ENCODE measurements at places on chromosomes 3 and 15.

DNA sequence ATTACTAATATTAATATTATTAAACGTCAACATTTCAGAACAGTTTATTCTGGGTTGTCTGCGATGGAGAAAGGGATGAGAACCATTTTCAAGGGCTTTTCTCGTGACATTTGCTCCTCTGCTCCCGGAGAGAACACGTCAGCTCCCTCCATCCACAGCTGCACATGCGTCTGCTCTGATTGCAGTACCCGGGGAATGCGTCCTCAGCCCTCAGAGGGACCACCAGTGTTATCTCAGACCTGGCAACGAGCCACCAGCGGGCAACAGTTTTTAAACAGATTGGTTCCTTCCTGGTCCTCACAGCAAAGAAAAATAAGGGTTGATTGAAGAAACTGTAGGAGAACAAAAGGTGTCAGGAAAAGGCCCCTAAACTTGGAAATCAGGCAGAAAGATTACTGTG, 202.2 kb upstream of the ADAMTS9 start:
- DNase-seq, result peak; percentile 19

DNA sequence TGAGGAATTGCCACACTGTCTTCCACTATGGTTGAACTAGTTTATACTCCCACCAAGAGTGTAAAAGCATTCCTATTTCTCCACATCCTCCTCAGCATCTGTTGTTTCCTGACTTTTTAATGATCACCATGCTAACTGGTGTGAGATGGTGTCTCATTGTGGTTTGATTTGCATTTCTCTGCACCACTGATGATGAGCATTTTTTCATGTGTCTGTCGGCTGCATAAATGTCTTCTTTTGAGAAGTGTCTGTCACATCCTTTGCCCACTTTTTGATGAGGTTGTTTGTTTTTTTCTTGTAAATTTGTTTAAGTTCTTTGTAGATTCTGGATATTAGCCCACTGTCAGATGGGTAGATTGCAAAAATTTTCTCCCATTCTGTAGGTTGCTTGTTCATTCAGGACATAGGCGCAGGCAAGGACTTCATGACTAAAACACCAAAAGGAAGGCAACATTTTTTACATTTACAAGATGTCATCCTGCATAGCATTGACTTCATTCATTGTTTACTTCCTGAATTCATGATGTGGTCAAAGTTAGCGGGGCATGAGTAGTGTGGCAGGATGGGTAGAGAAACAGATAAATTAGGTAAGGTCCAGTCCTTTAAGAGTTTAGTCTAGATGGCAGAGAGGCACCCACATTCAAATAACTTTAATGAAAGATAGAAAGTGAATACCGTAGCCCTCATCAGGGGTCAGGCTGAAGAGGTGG, 45.1 kb upstream of the LPP start:
- no peak for DNase-seq

DNA sequence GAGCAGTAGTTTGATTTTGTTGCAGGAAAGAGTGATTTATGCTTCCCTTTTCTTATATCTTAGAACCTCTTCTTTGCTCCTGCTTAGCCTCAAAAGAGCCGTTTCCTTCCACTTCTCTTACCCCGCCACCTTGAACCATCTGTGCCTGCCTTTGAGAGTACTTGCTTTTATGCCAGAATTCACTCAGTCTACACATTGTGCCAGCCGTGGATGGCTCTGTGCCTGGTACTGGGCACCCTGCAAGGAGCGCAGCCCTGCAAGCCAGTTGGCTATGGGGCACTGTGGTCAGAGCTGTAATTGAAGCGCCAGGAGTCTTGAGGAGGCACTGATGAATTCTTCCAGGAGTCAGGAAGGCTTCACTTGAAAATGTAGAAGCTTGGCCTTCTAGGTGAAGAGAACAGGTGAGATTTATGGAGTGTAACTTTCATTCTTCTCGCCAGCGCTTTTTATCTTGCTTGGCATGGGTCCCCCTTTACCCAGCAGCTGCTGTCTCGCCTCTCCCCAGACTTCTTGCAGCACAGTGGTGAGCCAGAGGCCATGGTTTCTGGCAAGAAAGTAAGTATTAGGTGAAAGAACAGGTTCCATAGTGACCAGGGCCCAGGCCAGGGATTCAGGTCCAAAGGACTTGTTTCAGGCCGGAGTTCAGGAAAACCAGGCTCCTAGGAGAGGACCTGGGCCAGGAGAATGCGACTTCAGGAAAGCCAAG, 4.9 kb downstream of the TMED3 start:
- DNase-seq, result no peak

- DNase-seq, result no peak
Observed at GRCh38 chr3:102718651-102719050, 283.8 kb downstream of the ZPLD1 start.

- DNase-seq, result no peak
Observed at GRCh38 chr15:83610901-83611685, 42.8 kb upstream of the ADAMTSL3 start.

- DNase-seq, result no peak
Observed at GRCh38 chr3:150073513-150073912, 102.8 kb upstream of the PFN2 start.

DNA sequence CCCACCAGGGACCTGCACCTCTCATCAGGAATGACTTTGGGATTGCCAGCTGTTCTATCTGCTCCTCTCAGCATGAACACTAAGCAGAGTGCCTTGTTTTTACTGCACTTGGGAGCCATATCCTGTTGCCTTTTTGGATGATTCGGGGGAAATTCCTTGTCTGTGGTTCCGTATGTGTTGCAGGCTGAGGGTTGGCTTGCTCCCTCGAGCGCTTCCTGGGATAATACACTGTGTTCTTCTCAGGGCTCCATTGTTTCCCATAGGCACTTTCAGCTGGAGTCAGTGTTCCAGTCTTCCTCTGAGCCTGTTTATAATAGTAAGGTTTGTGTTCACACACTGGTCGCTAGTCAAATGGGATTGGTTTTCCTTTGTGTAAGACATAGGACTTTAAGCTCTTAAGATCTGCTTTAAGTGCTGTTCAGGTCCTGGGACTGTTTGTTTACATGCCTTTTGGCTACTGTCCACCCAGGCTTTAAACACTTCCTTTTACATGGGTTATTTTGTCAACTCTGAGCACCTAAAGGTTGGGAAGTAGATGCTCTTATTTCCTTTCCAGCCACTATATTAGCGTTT, 23.4 kb downstream of the BOC start:
- no peak for DNase-seq

DNA sequence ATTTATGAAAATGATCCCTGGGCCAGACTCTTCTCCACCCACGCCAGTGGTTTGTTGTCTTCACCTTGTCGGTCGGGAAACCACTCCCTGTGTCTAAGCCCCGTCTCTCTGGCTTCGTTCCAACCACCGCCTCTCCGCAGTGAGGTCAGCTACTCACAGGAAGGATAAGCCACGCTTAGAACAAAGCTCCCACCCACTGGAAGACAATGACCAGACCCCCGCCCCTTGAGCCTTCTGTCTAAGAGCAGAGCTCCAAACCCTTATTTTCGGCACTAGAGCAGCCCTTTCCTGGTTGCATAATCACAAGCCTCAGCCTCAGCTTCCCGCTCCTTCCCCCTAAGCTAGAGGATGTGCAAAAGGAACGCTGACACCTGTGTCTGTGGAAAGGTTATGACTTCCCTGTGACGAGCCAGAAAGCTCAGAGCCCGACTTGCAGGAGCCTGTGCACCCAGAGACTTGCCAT, 114.9 kb upstream of the MEF2A start:
- peak; percentile 27 for DNase-seq

GRCh38 chr15:60721707-60722106, 242.8 kb upstream of the ICE2 start:
- DNase-seq, result no peak

DNA sequence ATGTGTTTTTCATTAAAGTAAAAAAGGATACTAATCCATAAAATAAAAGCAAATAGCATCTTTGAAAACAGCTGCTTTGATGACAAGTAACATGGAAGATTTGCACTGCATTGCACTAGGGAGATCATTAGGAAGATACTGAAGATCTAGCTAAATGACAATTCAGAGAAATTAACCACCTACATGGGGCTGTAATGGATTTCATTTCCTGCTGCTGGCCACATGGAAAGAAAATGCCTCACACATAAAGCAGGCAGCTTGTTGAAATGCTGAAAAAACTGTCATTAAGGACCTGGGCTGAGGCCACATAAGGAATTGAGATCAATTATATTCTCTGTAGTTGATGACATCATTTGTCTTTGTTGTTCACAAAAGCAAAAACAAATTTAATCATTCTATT, 94.1 kb downstream of the PYDC2 start:
- no peak for DNase-seq

DNA sequence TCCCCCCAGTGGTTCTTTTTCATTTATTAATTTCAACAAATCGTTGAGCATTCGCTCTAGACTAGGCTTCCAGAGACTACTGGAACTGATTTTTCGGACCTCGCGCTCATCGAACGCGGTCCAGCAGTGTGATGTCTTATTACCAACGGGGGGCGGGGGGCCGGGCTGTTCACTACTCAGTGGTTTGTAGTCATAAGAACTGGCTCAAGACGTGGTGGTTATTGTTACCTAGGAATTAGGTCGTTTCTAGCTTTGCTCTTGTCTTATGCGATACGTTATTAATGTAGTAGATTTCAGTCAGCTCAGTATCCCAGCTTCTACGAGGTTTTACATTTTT, 858 bp downstream of the RBM5 start:
- no peak for DNase-seq

DNA sequence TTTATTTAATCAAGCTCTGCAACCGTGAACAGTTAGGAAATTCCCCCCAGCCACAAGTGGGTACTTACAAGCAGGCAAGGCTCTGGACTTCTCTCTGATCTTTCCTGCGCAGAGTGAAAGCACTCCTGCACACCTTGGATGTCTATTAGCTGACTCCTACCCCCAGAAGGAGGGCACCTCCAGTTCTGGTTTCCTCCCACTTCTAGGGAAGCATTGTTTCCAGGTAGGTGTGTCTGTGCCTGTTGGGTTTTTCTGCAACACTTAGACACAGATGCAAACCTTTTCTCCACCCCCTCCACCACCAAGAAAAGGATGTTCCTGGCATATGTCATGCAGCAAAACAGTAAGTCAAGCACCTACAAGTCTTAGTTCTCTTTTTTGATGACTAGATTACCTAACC, at the start of gene ZBED2:
Gene ZBED2, minus strand, starts transcription at position 115 of the 400 bp plus-strand sequence. CDS start 1,145 bp downstream, outside the sequence.
- no peak for DNase-seq

- DNase-seq, result no peak
Observed at GRCh38 chr3:148540851-148541250, 156.9 kb upstream of the AGTR1 start.

DNA sequence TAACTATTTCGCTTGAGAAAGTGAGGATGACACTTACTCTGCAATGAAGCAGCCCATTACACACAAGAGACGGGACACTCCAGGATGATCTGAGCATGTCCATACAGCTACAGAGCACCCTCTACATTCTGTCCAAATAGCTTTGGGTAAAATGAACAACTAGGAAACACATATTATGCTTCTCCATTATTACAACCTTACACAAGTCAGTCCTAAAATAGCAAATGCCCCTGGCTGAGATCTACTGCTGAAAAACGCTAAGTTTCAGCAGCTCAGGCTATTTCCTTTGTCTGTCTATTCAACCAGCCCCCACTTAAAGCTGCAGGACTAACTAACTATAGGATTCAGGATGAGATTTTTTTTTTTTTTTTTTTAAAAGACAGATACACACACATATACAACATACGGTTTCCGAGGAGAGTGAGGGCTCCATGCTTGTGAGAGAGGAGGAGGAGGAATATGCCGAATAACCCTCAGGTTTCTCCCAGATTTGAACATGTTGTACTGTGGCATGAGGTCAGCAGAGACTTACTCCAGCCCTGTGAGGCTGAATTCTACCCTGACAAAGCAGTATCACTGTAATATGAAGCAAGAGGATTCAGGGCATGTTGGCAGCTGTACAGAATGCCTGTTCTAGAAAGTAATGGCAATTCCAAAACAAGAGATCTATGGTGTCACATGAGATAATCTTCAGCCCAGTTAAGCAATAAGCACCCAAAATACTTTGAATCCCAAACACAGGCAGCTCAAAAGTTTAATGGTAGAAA, 117.3 kb upstream of the PLXND1 start:
- peak; percentile 87 for DNase-seq

- no peak for DNase-seq
Observed at GRCh38 chr15:58957101-58957973, 23.9 kb upstream of the SLTM start.

DNA sequence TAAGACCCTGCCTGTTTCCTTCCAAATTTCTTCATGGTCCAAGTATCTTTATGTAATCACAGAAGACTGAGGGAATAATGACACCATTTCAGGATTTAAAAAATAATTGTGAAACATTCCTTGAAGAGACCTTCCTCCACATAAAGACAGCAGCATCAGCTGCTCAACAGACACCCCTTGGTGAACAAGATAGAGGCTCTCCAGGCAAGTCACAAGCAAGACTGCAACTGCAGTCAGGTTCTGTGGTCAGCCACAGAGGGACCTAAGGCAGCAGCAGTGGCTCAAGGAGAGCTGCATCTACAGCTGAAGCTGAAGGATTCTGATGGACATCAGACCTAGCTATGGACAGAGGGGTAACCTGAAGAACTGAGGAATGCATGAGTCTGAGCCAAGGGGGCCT, 97.2 kb upstream of the C3orf80 start:
- no peak for DNase-seq
